ENCODE measurements at places on chromosomes 13 and 19.

DNA sequence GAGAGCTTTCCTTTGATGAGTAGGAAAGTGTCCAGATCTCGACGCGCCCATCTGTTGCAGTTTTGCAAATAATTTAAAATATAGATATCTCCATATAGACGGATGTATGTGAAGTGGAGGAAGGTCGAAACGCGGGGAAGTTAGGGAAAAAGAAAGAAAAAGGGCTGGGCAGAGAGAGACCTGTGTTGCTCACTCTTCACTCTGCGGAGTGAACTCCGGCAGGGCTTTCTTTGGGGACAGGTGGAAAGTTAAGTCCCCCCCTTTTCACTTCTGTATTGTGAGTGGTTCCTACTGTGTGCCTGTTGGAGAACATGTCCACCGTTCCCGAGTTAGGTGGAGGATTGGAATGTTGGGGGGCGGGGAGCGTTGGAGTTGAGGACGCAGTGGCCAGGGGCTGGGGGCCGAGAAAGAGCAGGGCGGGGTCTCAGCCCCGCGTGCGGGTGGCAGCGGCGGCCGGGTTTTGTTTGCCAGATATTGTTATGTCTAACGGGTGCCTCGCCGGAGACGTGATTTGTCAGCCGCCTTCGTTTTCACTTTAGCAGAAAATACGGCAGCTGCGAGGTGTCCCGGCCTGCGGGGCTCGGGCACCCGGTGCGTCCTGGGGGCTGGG, 145.1 kb upstream of the ZNF536 start:
- DNase-seq: no peak

GRCh38 chr19:13459351-13459750, 46.9 kb downstream of the CACNA1A start:
- DNase-seq: no peak

DNA sequence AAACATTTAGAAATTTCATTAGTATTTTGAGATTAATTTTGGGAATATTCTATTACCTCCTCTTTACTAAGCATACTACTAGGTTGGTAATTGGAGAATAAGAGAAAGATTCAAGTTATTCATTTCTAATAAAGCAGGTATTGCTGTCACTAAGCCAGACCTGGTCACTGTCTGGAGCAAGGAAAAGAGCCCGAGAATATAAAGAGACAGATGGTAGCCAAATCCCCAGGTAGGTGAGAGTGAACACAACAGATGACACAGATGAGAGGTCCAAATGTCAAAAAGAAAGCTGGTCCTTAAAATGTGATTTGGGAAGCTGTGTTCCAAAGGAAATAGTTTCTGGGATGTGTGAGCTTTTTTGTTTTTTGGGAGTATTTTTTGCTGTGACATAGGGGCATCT, 128.6 kb downstream of the ZNF100 start:
- DNase-seq: no peak

GRCh38 chr19:10222201-10222890, 8.8 kb downstream of the S1PR2 start:
- no peak for DNase-seq

GRCh38 chr13:70616847-70617246, 508.6 kb upstream of the KLHL1 start:
- no peak for DNase-seq

GRCh38 chr13:75327135-75327510, 154.8 kb downstream of the TBC1D4 start:
- no peak for DNase-seq

DNA sequence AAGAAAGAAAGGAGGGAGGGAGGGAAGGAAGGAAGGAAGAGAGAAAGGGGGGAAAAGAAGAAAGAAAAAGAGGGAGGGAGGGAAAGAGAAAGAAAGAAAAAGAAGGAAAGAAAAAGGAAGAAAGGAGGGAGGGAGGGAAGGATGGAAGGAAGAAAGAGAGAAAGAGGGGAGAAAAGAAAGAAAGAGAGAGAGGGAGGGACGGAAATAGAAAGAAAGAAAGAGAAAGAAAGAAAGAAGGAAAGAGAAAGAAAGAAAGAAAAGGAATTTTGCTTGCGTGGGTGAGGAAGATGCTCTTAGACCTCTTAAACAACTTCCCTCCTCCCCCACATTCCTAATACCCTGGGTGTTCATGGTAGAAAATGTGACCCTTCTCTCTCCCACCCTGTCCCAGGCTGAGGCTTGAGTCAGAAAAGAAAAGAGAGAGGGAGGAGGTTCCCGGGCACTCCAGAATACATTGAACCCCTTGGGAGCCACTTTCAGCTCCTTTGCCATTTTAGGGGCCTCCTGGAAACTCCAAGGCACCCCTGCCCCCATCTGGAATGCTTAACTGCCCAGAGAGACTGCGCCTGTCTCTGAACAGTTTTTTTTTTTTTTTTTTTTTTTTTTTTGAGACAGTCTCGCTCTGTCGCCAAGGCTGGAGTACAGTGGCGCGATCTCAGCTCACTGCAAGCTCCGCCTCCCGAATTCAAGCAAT, 9.2 kb upstream of the KANK3 start:
- DNase-seq: no peak

DNA sequence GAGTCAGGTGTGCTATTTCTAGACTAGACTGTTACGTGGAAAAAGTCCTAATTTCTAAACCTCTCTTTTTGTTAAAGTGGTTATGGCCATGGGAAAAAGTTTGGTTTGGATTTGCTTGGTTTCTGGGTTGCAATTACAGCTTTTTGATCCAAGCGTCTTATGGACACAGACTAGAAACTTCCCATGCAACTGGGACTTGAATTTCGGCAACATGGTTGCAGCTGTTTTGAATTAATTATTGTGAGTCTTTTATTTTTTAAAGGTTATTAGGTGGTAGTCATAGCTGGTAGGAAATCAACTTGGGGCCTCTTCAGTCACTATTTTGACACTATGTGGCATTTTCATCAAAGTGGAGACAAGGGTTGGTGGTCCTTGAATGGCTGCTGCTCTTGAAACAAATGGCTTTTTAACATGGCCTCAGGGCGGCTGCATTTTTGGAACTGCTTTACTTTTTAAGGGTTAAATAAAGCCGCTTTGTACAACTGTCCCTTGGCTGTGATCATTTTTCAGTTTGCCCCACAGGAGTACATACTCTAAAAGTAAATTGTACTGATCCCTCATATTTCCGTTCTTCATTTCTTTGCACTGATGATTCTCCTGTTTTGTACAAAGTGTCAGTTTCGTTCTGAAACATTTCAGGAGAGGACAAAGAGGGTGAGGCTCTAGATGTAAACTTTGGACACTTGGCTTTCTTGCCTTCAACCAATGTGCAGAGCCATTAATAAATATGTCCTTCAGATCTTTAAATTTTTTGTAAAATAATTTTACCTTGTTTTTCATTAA, 15.9 kb downstream of the HNRNPM start:
- no peak for DNase-seq

- DNase-seq: no peak
Measured at GRCh38 chr13:20908714-20909497, 6.4 kb upstream of the XPO4 start.

DNA sequence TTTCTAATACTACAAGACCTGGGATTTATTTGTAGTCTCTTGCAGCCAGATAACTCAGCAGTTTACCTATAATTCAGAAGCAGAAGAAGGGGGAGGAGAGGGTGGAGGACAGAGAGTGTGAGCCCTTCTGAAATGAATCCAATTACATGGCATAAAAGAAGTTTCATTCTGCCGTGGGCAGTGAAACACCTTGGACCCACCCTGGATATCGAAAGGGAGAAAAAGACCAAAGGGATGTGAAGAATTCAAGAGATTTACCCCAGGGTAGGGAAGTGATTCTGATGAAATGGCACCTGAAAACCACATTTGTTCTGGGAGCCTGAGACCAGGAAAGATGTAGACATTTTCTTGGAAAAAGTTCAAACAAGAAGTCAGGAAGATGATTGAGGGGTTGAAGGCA, 140.9 kb downstream of the NDFIP2 start:
- DNase-seq: no peak

- no peak for DNase-seq
Measured at GRCh38 chr19:43450545-43450997, 14.8 kb downstream of the LYPD3 start.

- no peak for DNase-seq
Measured at GRCh38 chr13:62663767-62664166, 1248.1 kb upstream of the PCDH20 start.

DNA sequence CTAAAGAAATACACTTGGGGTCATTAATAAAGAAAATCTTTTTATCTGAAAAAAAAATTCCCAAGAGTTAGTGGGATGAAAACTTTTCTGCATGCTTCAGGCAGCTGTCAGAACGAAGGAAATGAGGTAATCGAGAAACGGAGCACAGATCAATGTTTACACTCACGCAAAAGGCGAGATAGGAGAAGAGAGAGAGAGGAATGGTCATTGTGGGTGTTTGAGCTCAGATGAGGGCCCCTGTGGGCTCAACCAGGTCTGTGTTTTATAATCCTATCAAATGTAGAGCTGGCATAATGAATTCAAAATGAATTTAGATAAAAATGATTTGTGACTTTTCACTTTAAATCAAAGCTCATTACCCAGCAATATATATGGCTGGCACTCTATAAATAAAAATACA, 6.3 kb upstream of the RXFP2 start:
- no peak for DNase-seq

DNA sequence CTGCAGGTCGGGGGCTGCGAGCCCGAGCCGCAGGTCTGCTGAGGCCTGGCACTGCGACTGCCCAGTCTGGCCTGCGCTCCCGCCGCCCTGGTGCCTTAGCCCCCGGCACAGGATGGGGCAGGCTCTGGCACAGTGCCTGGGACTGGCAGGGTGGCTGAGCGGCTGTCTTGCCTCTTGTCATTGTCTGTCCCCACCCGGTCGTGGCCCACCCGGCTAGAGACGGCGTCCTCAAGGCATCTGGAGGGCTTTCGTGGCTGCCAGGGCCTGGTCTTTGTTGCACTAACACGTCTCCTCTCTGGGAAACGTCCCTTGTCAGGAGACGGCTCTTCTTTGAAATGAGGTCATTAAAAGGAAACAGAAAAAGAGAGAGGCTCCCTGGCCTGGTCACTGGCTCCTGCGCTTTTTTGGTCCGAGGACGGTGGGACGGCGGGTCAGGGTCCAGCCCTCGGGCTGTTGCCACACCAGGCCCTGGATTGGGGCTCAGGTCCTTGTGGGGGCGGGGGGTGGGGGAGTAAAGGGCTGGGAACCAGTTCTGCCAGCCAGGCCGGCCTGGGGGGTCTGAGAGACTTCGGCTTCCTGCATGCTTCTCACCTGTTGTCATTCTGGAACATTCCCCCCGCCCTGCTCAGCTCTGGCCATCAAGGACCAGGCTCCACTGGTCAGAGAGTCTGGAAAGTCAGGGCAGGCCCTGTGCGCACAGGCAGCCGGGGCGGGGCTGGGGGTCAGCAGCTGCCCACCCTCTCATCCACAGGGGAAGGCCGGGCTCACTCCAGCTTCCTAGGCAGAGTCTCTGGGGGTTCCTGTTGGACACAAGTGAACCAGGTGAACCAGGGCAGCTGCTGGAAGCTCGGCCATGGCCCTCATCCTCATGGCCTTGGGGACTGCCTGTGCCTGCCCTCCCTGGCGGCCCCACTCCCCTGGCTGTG, 6.2 kb upstream of the ZNF554 start:
- DNase-seq: no peak

- no peak for DNase-seq
Measured at GRCh38 chr13:49272296-49272695, 24.6 kb downstream of the CDADC1 start.

DNA sequence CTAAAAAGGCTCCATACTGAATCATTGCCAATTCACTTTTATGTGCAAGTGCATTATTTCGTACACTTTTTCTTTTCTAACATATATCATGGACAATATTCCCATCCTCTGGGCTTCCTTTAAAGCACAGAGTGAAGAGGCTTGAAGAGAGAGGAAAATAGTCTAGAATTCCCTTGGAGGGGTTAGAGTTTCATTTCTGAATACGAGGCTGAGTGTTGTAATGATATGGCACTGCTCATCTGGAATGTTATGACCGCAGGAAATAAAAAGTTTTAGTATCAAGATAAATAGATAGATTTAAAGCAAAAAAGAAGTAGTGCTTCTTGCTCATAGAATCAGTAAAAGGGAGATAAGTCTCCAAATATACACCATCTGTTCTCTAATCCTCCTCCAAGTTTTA, 412.3 kb upstream of the SLITRK1 start:
- DNase-seq: no peak

- peak; percentile 43 for DNase-seq
Measured at GRCh38 chr13:35475212-35475959, 1.1 kb downstream of the MAB21L1 start.

- no peak for DNase-seq
Measured at GRCh38 chr13:25702386-25702785, 330.6 kb downstream of the ATP8A2 start.

- no peak for DNase-seq
Measured at GRCh38 chr13:99976575-99976974, 5.0 kb upstream of the ZIC5 start.

GRCh38 chr13:92825938-92826596, 400.5 kb upstream of the GPC6 start:
- no peak for DNase-seq

DNA sequence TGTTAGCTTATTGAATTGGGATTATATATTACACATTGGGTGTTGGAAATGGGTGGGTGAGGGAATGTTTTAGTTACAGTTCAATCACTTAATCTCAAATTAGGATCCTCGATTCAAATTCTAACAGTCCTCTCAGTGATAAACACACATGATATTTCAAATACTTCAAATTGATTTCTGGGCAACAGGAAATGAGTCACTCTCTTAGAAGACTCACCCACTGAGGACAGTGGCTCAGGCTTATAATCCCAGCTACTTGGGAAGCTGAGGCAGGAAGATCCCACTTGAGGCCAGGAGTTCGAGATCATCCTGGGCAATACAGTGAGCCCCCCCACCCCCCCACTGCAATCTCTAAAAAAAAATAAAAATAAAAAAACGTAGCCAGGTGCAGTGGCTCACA, 435.3 kb downstream of the KLF12 start:
- DNase-seq: no peak

GRCh38 chr13:46040763-46041162, 11.8 kb downstream of the ZC3H13 start:
- no peak for DNase-seq

DNA sequence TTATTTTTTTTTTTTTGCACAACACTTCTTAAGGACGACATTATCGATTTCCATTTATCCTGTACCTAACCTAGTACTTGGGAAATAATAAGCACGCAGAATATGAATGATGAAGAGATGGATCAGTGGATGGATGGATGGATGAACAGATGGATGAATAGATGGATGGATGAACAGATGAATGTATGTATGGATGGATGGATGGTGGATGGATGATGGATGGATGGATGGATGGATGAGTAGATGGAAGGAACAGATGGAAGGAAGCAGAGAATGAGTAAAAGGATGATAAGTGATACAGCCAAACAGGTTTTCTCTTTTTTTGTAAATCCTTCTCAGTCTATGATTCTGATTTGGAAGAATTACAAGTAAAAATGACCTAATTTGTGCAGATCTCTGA, 166.9 kb downstream of the COL4A1 start:
- no peak for DNase-seq

GRCh38 chr13:29509999-29510589, 85.4 kb downstream of the SLC7A1 start:
- no peak for DNase-seq

GRCh38 chr19:4814625-4815425, 16.7 kb downstream of the TICAM1 start:
- DNase-seq: no peak

- no peak for DNase-seq
Measured at GRCh38 chr13:93750676-93751075, 524.1 kb downstream of the GPC6 start.
